PC-9 (cell line): ENCODE measurements at places on chromosomes 1 and 21. TPM values are rescaled to one million over a fixed set of nuclear protein-coding genes. Genes with fewer than 3 reads are reported as not detected.

DNA sequence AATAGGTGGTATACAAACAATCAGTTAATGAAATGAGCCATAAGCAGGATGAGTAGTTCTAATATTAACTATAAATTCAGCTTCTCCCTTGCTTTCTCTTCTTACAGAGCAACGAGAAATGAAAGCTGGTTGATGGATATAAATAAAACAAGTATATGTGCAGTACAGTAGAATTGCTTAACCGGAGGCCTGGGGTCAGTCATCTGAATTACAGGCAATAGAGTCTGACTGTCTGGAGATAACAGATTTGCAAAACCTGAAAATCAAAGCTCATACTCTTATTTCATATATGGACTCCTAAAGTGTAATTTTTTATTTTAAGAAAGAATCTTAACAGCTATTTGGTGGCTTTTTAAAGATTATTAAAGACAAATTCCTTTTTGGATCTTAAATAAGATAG lies 43.1 kb upstream of the SGIP1 start:
- H3K27ac ChIP-seq = no peak overlapping the region
- H3K36me3 ChIP-seq = no peaks in the 10 kb centered on the region
- no peak for DNase-seq
- H3K4me1 ChIP-seq = no peaks in the 10 kb centered on the region

DNA sequence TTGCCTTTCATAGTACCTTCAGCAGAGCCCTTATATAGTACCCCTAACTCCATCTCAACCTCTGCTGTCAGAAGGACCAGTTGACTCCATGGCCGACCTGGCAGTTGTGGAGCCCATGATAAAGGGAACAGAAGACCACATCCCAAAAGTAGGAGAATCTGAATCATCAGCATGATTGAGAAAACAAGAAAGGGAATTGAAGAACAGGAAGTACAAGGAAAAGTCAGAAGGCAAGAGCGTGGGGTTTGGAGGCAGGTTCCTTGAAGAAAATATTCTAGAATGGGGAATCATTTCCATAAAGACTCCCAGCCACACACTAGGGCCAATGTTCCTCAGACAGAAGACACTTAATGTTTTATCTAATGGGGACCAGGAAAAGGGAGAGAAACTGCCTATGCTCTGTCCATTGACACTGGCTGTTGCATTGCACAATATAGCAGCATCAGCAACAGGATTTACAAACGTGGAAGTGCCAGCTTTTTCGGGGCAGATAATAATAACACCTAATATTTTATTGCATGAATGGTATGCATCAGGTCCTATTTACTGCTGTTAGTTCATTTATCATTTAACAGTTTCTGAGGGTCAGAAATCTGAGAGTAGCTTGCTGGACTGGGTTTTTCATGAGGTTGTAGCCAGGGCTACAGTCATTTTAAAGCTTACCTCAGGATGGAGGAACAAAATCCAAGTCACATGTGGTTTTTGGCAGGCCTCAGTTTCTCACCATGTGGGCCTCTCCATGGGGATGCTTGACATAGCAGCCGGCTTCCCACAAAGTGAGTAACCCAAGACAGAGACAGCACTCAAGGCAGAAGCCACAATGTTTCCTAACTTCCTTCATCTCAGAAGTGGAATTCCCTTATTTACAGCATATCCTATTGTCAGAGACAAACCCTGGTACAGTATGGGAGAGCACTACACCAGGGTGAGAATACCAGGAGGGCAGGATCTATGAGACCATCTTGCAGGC lies 483.4 kb downstream of the PLPP3 start:
- no peak overlapping the region for H3K27ac ChIP-seq
- no peak for DNase-seq
- H3K4me1 ChIP-seq = no peaks in the 10 kb centered on the region
- no peaks in the 10 kb centered on the region for H3K27me3 ChIP-seq
- no peak overlapping the region for H3K4me3 ChIP-seq

- DNase-seq = no peak
- no peaks in the 10 kb centered on the region for H3K27me3 ChIP-seq
- H3K4me1 ChIP-seq = peaks cover 6% of the 10 kb centered on the region
- no peaks in the 10 kb centered on the region for H3K36me3 ChIP-seq
Observed at GRCh38 chr1:244207042-244207934, 156.2 kb downstream of the ZBTB18 start.

Gene FBLIM1
- 57.2 and 114 TPM in 2 replicates for total RNA-seq
